ENCODE measurements at places on chromosomes 1 and 21.

DNA sequence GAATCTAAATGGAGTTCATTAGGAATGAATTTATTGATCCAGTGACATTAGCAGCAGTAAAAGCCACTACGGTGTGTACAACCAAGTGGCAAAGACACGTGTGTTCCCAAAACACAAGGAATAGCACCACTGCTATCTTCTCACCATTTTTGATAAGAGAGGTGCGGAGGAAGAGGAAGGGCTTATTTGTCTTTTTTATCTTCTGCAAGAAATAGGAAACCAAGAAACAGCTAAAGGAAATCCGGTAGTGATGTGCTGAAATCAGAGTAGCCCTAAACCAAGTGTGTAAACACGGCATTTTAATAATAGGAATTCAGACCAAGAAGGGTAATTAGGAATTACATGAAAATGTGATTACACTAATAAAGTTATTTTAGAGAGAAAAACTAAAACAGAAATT lies 9.1 kb upstream of the SCYL3 start:
- DNase-seq = no peak

- DNase-seq = no peak
Measured at GRCh38 chr1:24142546-24143534, at the start of gene IL22RA1. IL22RA1 (minus strand) TSS chr1:24143140; CDS start chr1:24143082, 58 bp downstream.

- DNase-seq = no peak
Measured at GRCh38 chr1:8866173-8866791, 12.2 kb downstream of the ENO1 start.

DNA sequence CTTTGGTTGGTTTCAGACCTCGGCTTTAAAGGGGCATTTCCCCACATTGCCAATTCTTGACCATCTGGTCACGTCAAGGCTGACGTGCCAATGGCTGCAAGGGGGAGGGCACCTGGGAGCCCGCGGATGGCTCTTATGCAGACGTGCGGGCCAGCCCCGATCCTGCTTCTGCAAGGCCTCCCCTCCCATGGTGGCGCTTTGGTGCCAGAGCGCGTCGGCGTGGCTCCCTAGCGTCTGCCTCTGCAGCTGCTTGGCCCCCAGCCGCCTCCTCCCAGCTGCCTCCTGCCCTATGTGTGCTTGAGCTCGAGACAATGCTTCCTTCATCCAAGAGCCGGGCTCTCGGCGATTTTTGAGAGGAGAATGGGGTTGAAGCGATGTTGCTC lies 29.1 kb downstream of the SKI start:
- DNase-seq = no peak

- no peak for DNase-seq
Measured at GRCh38 chr1:24091971-24092482, 19.9 kb downstream of the MYOM3 start.

DNA sequence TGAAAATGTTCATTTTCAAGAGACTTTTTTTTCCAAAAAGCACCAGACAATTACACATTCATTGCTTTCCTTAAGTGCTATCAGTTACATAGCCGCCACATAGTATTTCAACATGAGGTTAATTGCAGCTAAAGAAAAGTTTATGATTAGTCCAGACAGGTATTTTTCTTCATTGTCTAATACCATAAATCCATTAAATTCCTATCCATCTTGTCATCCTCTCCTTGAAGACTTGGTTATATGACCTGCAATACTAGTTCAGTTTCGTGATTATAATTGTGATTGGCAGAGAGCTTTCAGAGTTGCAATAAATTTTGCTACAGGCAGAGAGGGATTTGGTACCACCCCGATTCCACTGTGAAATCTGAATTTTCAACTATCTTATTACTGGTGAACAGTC lies 437.7 kb downstream of the GPATCH2 start:
- no peak for DNase-seq

DNA sequence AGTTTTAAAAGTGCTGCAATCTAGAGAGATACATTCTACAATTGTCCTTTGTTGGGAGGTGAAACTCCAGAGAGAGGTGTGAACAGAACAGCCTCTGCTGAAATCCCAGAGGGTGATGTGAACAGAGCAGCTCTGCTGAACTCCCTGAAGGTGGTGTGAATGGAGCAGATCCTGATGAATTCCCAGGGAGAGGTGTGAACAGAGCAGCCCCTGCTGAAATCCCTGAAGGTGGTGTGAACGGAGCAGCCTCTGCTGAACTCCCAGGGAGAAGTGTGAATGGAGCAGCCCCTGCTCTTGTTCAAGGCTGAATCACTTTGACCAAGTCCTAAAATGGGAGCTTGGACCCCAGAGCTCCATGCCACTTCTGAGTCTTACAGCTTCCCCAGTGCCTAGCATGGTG lies 94.7 kb downstream of the LACTBL1 start:
- DNase-seq = no peak

GRCh38 chr21:29261555-29262540 lies 36.9 kb upstream of the BACH1 start:
- no peak for DNase-seq

DNA sequence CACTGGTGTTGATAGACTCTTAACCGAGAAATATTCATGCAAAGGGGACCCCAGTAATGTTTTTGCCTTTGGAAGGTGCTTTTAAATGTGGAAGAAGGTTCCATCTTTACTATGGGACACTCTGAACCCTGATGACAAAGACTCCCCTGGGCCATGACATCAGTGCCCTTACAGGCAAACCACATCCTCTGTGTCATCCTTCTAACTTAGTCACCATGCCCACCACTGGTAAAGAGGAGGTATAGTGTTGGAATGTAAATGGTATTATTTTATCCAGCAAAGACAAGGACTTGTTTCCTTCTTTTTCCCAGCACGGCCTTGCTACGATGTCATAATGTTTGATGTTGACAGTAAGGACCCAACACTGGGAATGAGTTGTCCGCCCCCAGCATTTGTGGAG lies 12.6 kb downstream of the METTL13 start:
- no peak for DNase-seq

DNA sequence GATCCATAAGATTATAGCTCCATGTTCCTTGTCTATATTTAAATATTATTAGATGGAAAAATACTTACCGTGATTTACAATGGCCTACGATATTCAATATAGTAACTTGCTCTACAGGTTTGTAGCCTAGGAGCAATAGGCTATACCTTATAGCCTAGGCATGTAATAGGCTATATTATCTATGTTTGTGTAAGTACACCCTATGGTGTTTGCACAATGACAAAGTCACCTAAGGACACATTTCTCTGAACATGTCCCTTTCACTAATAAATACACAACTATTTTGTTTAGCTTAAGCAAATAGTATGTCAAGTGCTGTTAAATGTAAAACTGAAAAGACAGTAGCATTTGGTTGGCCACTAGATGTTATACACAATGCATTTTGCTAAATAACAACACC lies 248.9 kb upstream of the ADGRL4 start:
- no peak for DNase-seq

GRCh38 chr1:244180256-244180655 lies 129.2 kb downstream of the ZBTB18 start:
- no peak for DNase-seq

GRCh38 chr1:212532469-212533147 lies 76.0 kb upstream of the ATF3 start:
- no peak for DNase-seq

GRCh38 chr1:235951661-235952060 lies 85.0 kb upstream of the LYST start:
- no peak for DNase-seq

DNA sequence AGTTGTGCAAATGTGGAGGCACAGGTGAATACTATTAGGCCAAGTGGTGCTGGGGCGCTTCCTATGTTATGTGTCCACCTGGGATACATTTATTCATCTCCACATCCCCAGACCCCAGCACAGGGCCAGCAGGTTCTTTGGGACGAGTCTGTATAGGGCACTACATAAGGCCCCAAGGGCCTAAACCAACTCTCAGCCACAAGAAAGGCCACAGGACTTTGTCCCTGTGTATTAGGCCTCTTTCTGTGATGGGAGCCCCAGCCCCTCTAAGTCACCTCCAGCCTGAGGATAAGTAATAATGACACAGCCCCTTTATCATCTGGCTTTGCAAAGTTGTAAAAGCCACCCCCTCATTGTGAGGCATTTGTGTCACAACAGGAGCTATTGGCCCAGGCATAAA lies 79.2 kb upstream of the CD1D start:
- no peak for DNase-seq

GRCh38 chr1:2481885-2482284 lies 5.8 kb downstream of the PLCH2 start:
- no peak for DNase-seq

DNA sequence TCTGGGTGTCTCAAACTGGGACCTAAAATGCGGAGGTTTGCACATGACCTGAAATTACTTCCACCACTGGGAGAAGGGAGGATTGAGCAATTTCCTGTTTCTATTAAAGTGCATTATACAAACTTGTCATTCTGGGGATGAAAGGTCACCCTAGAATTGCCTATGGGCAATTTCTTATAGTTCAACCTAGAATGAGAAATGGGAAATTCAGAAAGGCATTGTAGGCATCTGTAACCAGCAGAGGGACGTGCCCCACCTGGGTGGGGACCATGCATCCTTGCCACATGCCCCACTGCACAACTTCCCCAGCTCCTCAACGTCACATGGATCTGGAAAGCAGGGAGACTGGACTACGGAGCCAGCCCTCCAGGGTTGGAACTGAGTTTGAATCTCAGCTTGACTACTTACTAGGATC lies 47.0 kb downstream of the MRPL39 start:
- no peak for DNase-seq

DNA sequence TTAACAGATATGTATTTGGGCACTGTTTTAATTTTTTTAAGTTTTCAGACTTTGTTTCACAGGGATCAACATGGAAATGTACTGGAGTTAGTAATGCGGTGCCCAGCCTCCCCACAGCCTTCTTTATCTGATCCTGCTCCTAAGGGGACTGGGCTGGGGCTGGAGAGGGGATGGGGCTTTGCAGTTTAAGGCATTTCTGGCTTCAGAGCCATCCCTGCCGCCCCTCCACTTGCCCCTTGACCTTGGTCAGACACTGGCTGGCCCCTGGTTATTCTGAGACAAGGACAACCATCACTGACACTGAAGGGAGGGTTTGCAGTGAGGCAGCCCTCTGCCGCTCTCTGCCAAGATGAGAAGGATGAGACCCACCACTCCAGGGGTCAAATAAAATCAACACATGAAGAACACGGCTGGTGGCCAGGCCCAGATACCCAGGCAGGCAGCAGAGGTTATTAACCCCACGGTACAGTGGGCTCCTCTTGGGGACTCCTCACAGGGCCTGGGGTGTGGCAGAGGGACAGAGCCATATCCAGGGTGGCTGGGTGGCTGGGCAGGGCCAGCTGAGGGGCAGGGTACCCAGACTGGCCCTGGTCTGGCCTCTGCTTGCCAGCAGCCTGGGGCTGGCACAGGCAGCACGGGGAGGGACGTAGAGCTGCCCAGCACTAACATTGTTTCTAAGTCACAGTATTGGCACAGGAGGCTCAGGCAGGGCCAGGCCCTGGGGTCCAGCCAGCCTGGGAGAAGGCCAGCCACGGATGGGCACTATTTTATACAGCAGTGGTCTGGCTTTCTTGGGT lies 7.2 kb upstream of the UBE2U start:
- DNase-seq = no peak

DNA sequence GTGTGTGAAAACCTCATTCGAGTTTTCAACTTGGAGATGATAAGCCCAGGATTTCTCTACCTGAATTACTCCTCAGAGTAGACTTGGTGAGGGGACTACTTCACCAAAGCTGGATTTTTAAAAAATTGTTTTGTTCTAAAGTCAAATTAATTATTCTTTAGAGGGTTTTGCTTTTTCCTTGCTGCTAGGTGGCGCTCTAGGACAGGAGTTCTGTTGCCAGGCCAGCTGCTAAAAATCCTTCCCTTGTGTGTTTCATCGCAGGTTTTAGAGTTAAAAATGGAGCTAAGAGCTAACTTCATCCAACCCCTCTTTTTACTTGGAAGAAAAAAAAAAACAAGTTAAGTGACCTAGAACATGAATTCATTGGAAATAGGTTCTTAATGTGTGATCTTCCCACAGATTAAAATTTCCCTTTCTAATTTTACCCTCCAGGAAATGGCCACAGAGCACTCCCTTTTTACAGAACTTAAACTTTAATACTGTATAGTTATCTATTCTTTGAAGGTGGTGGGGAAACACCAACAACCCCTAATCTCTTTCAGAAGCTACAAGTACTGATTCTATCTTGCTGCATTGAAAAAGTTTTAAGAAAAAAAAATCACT lies 36.7 kb upstream of the FAM163A start:
- DNase-seq = peak; percentile 17

DNA sequence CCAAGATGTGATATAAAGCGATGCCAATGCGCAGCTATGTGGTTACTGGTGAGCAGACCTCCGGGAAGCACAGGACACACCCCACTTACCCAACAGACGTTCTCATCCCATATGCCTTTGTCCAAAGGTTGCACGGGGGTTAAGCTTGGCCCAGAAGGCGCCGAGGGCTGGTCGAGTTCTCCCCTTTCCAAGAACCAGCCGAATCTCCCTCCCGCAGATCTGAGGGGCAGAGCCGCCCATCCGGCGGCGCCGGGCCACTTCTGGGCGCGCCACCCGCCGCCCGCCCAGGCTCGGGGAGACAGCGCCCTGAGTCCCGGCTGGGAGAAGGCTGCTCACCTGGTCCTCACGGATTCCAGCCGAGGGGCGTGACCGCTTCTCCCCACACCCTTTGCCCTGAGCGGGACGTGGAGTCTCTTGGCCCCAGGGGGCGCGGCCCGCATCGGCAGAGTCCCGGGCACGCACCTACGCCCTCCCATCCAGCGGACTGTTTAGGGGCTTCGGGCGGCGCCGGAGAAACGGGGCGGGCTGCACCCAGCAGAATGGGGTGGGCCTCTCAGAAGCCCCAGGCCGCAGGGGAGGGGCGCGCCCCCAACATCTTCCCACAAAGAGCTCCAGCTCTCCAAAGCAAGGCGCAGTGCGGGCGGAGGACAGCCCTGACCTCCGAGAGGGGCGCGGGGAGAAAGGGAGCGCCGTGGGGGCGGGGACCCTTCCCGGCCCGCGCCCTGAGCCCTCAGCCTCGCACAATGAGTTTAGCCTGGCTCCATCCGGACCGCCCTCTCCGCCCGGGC lies 615 bp downstream of the GPR161 start:
- no peak for DNase-seq

DNA sequence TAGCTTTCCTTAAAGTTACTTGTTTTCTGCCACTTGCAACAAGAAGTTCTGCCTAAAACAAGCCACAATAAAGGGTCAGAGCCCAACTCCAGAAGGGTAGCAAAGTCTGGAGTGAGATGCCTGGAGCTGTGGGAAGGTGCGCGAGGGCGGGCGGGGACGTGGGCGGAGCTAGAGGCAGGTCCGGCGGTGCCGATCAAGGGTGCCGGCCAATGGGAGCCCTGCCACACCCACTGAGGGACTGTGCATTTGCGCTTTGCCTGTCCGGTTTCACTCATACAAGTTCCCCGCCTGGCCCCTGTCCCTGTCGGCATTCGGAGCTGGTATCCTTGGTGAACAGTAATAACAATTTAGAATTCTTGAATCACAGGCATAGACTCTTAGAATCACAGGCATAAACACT lies 732.4 kb downstream of the MATN1 start:
- DNase-seq = no peak

GRCh38 chr1:86150553-86151055 lies 6.0 kb downstream of the COL24A1 start:
- no peak for DNase-seq
